Spleen (tissue), 13 donors: ENCODE measurements at places on chromosomes 7 and 10. TPM values are rescaled to one million over a fixed set of nuclear protein-coding genes. Genes with fewer than 3 reads are reported as not detected.

The TMEM273 gene
- 30.7 TPM for total RNA-seq

The SLC18A2 gene
- total RNA-seq = 0.37 TPM

The ANLN gene
- total RNA-seq = 14.9 TPM

The C10orf62 gene
- not detected for total RNA-seq

The HSPA14 gene
- 13.4 TPM for total RNA-seq

The LRIT1 gene
- not detected for total RNA-seq

The CDK14 gene
- 48.2 TPM for total RNA-seq

DNA sequence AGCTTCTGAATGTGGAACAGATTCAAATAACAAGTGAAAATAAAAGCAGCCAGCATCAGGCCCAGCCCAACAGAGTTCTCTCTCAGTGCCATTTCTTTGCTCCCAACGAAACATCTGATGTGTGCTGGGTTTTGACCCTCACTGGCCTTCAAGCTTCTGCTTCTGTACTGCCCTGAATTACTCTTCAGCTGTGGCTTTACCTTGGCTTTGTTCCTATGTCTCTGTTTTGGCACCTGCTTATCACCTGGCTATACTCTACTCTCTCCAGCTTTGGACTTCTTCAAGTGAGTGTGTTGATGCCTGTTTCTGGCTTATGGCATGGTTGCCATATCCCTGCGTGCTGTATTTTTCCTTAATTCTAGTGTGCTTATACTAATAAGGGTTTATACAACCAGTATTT is 768.3 kb downstream of the SORCS1 start:
- H3K4me3 ChIP-seq = no peak overlapping the region
- no peaks in the 10 kb centered on the region for H3K4me1 ChIP-seq
- no peaks in the 10 kb centered on the region for H3K36me3 ChIP-seq

DNA sequence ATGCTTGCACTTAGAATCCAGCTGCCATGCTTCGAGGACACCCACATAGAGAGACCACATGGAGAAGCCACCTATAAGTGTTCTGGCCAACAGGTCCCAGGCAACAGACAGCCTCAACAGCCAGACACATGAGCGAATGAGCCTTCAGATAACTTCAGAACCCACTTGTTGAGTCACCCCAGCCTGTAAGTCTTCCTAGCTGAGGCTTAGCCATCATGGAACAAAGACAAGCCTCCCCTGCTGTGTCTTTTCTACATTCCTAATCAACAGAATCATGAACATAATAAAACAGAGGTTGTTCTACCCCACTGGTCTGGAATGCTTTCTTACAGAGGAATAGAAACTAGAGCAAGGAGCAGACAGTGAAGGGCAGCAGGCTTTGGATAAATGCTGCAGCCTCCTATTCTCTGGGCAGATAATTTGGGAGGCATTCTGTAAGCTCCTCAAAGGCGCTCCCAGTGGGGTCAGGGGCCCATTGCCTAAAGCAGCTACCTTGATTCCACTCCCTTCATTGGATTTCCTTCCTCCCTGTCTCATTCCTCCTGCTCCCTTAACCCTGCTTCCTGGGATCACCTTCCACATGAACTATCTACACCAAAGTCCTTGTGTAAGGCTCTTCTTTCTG is 4.6 kb downstream of the TLL2 start:
- H3K27me3 ChIP-seq = peaks cover 23% of the 10 kb centered on the region
- peaks cover 21% of the 10 kb centered on the region for H3K4me1 ChIP-seq
- no peaks in the 10 kb centered on the region for H3K36me3 ChIP-seq
- H3K4me3 ChIP-seq = no peak overlapping the region
- H3K27ac ChIP-seq = no peak overlapping the region

DNA sequence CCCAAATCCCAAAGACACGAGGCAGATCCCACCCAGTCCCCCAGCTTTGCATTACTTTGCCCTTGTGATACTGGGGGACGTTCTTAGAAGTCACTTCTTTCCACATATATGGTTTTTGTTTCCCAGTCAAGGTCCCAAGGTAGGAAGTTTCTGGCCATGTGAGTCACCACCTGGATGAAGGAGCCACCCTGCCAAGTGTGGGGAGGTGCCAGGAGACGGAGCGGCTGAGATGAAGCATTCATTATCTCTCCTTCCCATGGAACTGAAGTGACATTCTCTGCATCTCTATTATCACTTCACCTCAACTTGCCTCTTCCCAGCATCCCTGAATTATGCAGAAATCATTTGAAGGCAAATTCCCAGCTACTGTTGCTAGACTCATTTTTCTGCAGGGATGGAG is 136.2 kb upstream of the INSYN2A start:
- H3K36me3 ChIP-seq = no peaks in the 10 kb centered on the region

DNA sequence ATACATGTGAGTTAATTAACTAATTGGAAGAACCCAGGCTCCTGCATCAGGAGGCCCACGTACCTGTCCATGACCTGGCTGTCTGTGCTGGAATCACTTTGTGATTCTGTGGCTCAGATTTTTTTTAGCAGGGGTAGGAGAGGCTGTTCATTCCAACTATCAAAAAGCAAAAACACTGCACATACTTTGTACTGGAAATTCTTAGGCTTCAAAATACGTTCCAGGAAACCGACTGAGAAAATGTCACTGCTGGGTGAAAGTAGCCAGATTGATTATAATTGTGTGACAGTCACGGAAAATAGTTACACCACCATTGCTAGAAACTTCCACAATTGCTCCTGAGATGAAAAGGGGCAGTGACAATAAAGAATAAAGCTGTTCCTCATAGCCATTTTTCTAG is 91.0 kb downstream of the SLC16A9 start:
- no peak overlapping the region for H3K4me3 ChIP-seq
- H3K36me3 ChIP-seq = no peaks in the 10 kb centered on the region
- H3K4me1 ChIP-seq = no peaks in the 10 kb centered on the region
- no peak for DNase-seq

DNA sequence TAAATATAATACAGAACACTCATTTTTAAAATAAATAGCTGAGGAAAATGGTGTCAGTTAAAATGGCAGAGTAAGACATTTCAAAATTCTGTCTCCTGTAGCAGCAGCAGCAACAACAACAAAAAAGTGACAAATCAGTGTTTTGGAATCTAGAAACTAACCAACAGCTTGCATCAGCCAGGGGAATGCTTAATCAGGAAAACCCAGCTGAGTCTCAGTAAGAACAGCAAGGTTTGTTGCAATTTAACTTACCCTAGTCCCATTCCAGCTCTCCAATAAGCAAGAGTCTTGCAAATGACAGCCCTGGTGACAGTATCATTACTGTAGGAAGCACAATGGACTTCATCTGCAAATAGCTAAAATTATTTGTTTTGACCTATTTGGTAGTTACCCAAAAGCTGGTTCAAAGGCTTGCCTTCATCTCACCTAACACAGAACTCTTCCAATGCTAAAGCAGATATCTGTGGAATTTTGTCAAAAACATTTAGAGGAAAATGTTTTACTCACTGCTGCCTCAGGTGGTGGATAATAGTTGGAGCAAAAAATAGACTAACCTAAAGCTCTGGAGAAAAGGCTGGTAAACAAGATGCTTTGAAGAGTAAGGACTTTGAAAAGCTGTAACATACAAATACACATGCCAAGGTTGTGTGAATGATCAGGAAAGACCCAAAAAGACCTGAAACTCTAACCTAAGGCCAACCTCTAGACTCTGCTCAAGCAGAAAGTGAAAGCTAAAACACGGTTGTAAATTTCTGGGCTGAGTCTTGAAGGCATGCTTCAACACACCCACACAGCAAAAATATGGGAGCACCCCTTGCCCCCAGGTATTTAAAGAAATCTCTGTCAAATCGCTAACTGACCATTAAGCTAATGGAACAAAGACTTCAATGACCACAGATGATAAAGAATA is 9.9 kb upstream of the ARHGAP22 start:
- H3K36me3 ChIP-seq = no peaks in the 10 kb centered on the region
- H3K4me1 ChIP-seq = peaks cover 3% of the 10 kb centered on the region
- DNase-seq = no peak
- H3K27me3 ChIP-seq = peaks cover 7% of the 10 kb centered on the region

GRCh38 chr10:60208676-60209269 is 180.9 kb downstream of the ANK3 start:
- no peak overlapping the region for H3K27ac ChIP-seq
- DNase-seq = no peak
- H3K27me3 ChIP-seq = no peaks in the 10 kb centered on the region
- peaks cover 9% of the 10 kb centered on the region for H3K4me1 ChIP-seq
- no peak overlapping the region for H3K4me3 ChIP-seq

DNA sequence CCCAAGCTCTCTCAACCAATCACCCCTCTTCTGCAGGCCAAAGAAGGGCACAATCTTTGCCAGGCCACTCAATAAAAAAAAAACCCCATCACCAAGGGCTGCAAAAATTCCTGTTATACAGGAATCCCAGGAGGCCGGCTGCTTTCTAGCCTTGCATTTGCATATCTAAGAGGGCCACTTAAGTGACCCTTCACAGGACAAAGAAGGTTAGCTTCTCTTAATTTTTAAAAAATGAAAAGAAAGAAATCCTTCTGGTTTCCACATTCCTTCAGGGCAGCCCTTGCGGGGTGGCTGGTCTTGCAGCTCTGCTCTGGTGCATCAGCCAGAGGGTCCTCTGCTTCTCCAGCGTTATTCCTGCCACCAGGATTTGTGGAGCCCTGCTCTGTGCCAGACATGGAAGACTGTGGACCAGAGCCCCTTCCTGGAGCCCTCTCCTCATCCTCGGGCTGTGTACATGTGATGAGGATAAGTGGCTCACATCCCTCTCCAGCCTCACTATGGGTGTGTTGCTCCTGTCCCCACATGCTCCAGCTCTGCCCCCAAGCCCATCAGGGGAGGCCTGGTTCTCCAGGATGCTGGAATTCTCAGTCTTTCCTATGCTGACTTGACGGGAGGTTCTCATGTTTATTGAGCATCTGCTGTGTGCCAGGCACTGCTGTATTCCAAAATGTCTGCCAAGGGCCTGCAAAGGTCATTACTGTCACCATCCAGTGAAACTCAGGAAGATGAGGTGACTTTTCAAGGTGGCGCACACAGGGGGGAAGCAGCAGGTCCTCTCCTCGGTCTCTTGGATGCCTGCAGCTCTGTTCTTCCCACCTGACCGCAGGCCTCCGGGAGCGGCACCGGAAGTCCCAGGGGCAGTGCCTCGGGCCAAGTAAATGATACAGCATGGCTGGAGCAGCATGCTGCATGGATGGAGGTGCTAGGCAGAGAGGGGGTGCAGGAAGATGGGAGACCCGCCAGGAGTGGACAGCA is 67.7 kb downstream of the ARHGAP22 start:
- no peak overlapping the region for H3K4me3 ChIP-seq
- peak; percentile 49 for DNase-seq
- no peaks in the 10 kb centered on the region for H3K4me1 ChIP-seq
- no peaks in the 10 kb centered on the region for H3K27me3 ChIP-seq
